ENCODE measurements at places on chromosomes 16 and 17.

DNA sequence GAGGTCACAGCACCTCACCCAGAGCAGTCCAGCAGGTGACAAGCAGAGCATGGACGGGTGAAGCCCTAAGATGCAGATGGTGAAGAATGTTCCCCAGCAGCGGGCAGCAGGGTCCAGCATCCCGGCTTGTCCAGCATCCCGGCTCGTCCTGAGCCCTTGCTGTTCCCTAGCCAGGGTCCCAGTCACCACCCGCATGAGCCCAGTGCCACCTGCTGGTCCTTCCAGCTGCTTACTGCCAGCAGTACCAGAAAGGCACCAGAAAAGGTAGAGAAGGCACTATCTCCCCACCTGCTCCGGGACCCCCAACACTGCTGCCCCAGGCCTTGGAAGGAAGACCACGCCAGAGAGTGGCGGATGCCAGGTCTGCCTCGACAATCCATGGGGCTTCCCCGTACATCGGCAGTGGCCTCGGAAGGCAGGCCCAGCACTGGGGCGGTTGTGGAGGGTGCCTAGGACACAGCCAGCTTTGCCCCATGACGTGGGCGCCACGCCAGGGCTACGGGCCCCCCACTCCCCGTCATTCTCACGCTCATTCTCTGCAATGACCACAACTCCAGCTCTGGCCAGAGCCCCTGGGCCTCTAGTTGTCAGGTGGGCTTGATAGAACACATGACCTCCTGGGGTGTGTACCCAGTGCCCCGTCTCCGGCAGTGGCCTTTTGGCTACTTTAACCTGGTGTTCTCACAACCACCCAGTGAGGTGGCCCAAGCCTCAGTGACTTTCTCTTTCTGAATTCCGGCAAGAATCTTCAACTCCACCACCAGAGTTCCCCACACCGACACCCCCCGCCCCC, 1.4 kb downstream of the CENPX start:
- peak; percentile 28 for DNase-seq

DNA sequence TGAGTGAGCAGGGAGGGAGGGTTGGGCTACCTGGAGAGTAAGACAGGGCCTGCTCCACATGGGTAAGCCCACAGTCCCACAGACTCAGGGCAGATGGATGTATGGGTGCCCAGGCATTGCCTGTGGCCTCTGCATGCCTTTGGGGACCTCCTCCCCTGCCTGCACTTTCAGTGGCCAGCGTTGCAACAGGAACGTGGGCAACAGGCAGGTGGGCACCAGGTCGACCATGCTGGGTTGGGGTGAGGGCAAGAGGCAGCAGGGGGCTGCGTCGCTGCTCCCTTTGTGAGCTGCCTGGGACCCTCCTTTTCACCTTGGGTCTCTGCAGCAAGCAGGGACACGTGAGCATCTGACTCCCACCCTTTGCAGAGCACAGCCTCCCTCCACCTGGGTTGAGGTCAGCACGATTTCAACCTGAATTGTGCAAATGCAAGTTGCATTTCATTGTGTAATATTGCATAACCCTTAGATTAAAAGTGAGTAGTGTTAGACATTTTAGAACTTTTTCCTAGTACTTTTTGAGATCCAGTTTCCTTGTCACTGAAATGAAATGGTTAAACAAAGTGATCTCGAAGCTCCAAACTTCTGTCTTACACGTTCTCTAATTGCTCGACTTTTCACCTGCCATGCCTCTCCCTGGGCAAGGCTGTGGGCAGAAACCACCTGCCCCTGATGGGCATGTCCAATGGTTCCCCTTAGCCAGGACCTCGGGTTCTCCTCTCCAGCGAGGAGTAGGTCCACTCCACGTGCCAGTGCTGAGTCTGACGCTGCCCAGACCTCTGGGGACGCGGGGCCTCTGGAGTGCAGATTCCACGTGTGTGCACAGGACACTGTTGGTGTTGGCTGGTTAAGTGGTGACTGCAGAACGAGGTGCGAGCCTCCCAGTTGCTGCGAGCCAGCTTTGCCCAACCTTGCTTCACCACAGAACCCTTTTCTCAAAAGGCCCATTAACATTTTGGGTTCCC, 32.9 kb upstream of the IL17C start:
- DNase-seq = no peak

- no peak for DNase-seq
These were observed 356.8 kb downstream of the SEC14L1 start for GRCh38 chr17:77497578-77497934.

GRCh38 chr16:73033271-73033998, 14.5 kb downstream of the ZFHX3 start:
- DNase-seq = no peak

GRCh38 chr17:13409455-13409854, 192.3 kb downstream of the HS3ST3A1 start:
- no peak for DNase-seq

DNA sequence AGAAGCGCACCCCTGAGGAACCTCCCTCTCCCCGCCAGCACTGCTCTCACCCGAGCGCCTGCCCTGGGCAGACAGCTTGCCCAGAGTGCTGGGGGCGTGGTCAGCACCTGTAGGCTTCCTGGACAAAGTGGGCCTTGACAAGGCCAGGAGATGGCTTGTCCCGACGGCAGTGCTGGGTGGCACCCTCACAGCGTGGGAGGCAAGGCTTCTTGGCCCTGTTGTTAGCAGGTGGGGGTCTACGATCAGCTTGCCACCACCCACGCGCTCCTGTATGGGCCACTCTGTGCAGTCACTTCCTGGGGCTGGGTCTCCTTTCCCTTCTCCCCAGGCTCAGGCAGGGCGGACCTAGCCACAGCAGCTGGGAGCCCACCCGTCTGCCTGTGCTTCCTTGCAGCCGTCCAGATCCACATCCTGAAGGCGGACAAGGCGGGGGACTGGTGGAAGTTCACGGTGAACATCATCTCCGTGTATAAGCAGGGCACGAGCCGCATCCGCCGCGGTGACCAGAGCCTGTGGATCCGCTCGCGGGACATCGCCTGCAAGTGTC, 218.0 kb downstream of the NTN1 start:
- no peak for DNase-seq

- no peak for DNase-seq
These were observed 167.9 kb upstream of the NOL11 start for GRCh38 chr17:67549820-67550219.

- DNase-seq = no peak
These were observed 128.3 kb downstream of the AXIN2 start for GRCh38 chr17:65433157-65433556.

DNA sequence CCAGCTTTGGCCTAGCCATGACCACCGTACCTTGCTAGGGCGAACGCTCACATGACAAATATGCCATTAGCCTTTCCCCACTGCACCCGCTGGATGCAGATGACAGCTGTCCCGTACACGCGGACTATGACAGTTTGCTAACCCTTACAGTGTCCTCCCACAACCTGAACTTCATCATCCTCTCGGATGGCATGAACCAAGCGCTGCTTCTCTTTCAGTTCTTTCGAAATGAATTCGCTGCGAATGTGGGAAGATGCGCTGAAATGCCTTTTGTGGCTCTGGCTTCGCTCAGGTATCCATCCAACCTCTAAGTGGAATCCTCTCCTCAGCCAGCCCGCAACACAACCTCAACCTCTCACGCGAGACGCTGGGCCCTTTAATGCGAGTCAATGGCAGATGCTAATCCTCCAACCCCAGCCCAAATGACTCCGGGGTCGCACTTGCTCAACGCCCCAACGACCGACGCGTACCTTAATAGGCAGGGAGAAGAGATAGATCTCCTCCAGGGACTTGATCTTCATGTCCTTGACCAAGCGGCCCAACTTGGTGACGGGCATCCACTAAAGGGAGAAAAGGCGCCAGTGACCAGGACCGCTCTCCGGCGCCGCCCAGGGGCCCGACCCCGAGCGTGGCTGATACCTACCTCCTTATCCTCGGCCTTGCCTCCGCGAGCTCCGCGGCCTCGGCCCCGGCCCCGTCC, 670 bp downstream of the RPS2 start:
- DNase-seq = no peak

Measured in activated T-helper 1 cell treated with Interleukin-2 at 50 U/mL for 16 hours (primary cell).